ENCODE measurements at places on chromosomes 7 and 10.

DNA sequence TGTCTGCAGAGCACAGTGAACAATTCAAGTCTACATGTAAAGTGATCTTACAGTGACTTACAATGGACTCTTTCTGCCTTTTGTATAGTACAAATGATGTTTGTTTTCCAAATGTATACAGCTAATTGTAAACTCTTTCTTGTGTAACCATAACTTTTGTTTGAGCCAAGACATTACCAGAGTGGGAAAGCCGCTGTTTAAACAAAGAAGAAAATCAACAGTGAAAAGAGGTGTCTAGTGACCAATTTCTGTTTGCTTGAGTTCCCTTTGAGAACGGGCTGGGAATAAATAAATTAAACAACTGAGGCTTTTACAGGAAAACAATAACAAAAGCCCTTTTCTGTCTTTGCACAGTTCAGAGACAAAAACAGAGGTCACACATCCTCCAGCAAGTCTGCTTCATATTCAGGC lies 1163.4 kb downstream of the CNTNAP2 start:
- no peak for DNase-seq

DNA sequence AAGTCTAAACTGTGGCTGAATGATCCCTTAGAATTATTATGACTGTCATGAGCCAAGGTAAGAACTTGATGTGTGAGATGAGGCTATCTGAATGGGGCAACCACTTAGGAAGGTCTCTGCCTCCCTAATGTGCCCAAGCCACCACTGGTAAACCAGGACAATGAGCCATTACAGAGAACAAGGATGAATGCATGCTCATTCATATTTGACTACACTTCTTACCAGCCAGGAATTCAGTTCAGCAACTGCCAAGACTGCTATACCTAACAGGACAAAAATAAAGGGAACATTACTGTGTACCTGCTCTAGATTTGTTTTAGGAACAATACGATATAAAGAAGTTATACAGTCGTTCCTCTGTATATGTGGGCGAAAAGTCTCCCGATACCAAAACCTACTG lies 23.0 kb downstream of the MPP7 start:
- DNase-seq: no peak

DNA sequence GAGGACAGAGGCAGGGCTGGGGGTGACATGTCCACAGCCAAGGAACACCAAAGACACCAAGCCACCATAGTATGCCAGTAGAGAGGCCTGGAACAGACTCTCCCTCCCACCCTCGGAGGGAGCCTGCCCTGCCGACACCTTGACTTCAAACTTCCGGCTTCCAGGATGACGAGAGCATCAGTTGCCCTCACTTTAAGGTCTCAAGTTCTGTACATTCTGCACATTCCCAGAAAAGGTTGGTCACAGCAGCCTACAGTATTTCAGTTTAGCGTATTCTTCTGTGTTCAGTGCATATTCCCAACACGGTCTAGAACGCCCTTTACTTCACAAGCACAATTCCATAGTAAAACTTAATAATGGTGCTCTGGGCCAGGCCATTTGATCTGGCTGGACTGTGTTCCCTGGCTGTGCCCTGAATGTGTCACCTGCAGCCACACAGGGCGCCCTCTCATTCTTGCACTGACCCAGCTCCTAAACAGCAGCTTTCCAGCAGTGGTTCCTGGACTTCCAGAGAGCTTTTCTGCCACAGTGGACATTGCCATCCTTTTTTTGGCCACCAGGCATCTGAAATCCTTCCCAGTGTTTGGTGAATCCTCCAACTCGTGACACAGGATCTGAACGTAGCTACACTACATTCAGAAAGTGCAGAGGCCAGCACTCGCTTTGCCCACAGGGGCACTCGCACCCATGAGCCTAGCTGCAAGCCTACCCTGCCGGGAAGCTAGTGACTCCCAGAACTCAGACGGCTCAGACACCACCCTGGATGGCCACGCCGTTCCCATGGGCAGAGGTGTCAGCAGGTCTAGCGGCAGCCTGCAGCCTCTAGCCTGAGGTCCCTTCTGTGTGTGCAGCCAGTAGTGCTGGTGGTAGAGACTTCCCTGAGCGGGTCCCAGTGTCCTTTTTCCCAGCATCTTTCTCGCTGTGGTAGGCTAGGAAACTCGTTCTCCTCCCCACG lies 36.4 kb upstream of the INSIG1 start:
- DNase-seq: no peak

- DNase-seq: no peak
Observed at GRCh38 chr7:18828260-18828993, 289.0 kb downstream of the TWIST1 start.

GRCh38 chr7:83159731-83160130 lies 3.0 kb downstream of the PCLO start:
- DNase-seq: no peak

GRCh38 chr7:48088559-48089045 lies 463 bp upstream of the UPP1 start:
- peak; percentile 77 for DNase-seq

DNA sequence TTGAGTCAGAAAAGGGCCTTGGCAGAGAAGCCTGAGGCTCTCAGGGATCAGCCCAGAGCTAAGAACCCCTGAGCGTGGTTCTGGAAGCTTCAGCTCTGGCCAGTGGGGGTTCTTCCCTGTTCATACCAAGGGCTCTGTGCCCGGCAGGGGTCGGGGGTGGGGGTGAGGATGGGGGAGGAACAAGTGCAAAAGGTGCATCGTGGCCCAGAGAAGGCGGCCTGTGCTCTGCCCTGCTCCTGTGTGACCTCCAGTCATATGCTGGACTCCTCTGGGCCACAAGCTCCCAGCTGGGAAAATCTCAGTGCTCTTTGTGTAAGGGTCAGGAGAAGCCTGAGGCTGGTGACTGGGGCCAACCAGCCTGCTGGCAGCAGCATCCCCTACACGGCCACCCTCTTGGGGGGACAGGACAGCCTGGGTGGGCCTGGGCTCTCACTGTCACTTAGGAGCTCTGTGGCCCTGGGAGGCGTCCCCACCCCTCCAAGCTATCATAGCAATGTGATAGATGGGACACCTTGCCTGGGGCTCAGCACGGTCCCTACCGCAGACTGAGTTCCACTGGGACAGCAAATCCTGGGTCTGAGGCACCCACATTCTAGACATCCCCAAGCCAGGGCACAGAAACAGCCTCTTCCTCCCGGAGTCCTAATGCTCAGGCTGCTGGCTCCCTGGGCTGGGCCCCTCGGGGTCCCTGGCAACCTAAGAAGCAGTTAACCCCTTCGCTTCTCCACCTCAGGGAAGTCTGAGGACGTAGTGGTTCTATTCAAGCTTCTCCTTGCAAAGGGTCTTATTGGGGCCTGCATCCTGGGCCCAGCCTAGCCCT lies 2.5 kb downstream of the MMRN2 start:
- no peak for DNase-seq

- no peak for DNase-seq
Observed at GRCh38 chr10:128305601-128306345, 179.6 kb upstream of the MKI67 start.

- no peak for DNase-seq
Observed at GRCh38 chr7:111329367-111330234, 232.7 kb downstream of the IMMP2L start.

- DNase-seq: no peak
Observed at GRCh38 chr7:82859106-82859850, 303.4 kb downstream of the PCLO start.

- DNase-seq: no peak
Observed at GRCh38 chr10:79324032-79324695, 23.1 kb upstream of the PPIF start.

DNA sequence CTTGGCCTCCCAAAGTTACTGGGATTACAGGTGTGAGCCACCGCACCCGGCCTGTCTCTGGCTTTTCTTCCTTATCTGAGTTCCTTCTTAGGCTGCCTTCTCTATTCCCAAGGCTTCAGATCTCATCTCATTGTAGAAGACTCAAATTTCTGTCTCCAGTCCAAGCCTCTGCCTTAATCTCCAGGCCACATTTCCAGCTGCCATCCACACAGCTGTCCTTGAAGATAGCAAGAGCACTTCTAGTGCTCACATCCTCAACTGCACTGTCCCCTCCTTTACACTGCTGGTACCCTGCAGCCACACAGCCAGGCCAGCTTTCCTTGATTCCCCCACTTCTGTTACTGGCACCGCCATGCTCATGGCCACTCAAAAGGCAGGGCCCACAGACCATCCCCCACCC lies 35.6 kb downstream of the POLL start:
- no peak for DNase-seq

- peak; percentile 67 for DNase-seq
Observed at GRCh38 chr10:43076876-43077420, at the start of gene RET. Gene RET, plus strand, starts transcription at chr10:43077069. Its CDS starts 190 bp downstream, at chr10:43077259.

- DNase-seq: no peak
Observed at GRCh38 chr7:19369806-19370205, 224.6 kb upstream of the FERD3L start.

- DNase-seq: no peak
Observed at GRCh38 chr7:1287752-1288201, 55.1 kb downstream of the UNCX start.

GRCh38 chr7:32335107-32335506 lies 155.1 kb downstream of the LSM5 start:
- no peak for DNase-seq

DNA sequence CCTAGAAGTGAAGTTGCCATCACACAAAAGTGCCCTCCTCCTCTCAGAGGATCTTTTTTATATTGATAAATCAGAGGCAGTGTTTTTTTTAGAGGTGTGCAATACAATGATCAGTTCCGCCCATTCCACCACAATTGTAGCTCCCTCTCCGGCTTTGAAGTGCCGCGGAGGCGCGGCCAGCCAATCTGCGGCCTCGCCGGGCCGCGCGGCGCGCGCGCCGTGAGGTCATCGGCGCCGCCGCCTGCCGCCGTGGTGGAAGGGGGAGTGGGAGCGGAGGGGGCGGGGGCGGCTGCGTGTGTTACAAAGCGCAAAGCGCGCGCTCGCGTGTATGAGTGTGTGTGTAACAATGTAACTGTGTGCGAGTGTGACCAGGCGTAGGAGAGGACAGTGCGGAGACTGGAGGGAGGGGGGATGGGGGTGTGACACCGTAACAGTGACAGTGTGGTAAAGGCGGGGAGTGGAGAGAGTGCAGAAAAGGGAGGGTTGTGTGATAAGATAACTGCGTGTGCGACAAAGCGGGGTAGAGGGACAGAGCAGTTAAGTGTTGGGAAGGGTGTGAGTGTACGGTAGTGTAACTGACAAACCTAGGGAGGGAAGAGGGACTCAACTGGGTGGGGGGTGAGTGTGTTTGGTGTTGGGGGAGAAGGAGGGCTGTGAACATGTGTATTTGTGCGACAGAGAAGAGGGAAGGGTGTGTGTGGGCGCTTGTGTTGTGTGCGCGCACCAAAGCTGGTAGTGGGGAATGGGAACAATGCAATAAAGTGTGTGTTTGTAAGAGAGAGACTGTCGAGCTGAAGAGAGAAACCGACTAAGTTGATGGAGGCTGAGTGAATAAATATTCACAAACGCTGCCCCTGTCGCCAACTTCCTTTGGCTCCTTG lies at the start of gene SP8:
Gene SP8, minus strand, starts transcription at position 108 of the 881 bp plus-strand sequence. Its CDS starts 88 bp downstream, at position 20.
- DNase-seq: peak; percentile 87

DNA sequence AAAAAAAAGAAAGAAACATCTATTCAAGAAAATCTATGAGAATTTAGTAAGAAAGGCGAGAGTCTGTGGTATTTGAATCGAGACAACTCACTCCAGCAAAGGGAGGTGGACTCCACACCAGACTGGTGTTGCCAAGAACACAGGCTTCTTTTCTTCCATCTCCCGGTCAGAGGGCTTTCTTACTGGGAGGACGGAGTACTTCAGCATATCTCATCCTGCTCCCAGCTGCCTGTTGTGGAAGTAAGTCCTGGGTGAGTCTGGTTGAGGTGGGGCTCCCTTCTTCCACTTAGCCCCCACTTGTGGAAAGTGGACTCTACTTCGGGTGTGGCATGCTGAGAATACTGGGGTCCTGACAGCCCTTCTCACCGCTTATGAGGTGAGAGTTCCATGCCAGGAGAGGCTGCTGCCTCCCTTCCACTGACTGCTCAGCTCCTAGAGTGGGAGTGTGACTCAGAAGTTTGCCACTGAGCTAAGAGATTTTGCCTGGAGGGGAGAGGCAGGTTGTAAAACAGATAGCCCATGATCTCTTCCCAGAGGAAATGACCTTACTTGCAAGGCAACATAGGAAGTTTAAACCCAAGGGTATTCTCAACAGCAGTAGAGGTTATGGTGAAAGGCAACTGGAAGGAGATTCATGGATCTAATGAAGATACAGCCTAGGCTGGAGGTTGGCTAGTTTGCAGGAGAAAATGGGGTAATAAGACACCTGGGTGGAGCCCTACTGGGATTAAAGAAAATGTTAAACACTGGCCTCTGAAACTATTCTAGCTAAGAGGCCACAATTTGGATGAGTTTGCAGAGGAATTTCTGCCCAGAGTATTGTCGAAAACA lies 3.5 kb upstream of the NACAD start:
- no peak for DNase-seq

DNA sequence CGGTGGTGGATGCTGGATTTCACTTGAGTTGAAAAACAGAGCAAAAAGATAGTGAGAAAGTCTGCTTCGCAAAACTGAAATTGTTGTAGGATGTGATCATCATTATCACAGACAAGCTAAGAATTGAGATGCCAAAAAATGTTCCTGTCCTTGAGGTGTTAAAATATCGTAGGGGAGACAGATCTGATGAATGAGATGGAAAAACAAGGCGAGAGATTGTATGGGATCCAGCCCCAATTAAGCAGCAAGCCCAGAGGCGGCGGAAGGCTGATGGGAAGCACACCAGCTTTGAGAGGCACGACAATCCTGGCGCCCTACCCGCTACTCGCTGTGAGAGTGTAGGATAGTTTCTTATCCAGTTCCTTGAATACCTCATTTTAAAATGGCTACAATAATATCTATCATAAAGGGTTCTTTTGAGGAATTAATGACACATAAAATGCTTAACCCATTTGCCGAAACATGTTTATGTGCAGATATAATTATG lies 131.1 kb upstream of the PTN start:
- no peak for DNase-seq

- DNase-seq: no peak
Observed at GRCh38 chr7:1920881-1921280, 250.8 kb downstream of the ELFN1 start.

- DNase-seq: peak; percentile 82
Observed at GRCh38 chr7:151448261-151449252, 8.6 kb upstream of the CRYGN start.

Measured in WTC11 (cell line).